Natural killer cell (primary cell): ENCODE measurements at places on chromosomes 4 and X. TPM values are rescaled to one million over a fixed set of nuclear protein-coding genes. Genes with fewer than 3 reads are reported as not detected.

- no peak overlapping the region for H3K4me3 ChIP-seq
- no peaks in the 10 kb centered on the region for H3K27me3 ChIP-seq
- DNase-seq = no peak
- no peak overlapping the region for H3K27ac ChIP-seq
- H3K4me1 ChIP-seq = no peaks in the 10 kb centered on the region
Observed at GRCh38 chr4:107740381-107740780, 20.3 kb upstream of the PAPSS1 start.

GRCh38 chr4:65651031-65651430, 19.3 kb downstream of the EPHA5 start:
- H3K4me3 ChIP-seq = no peak overlapping the region
- no peak for DNase-seq
- no peaks in the 10 kb centered on the region for H3K36me3 ChIP-seq

GRCh38 chrX:124249345-124249744, 83.1 kb upstream of the TEX13D start:
- no peaks in the 10 kb centered on the region for H3K27me3 ChIP-seq
- H3K4me3 ChIP-seq = no peak overlapping the region
- no peaks in the 10 kb centered on the region for H3K36me3 ChIP-seq
- no peak overlapping the region for H3K27ac ChIP-seq

- H3K4me1 ChIP-seq = peaks cover 3% of the 10 kb centered on the region
- no peaks in the 10 kb centered on the region for H3K36me3 ChIP-seq
- H3K27me3 ChIP-seq = no peaks in the 10 kb centered on the region
- DNase-seq = no peak
- H3K27ac ChIP-seq = no peak overlapping the region
Observed at GRCh38 chr4:138401334-138401733, 159.2 kb upstream of the SLC7A11 start.

GRCh38 chrX:98490670-98491069, 1607.0 kb downstream of the RPA4 start:
- no peak overlapping the region for H3K4me3 ChIP-seq
- H3K27ac ChIP-seq = no peak overlapping the region
- H3K4me1 ChIP-seq = no peaks in the 10 kb centered on the region
- no peaks in the 10 kb centered on the region for H3K36me3 ChIP-seq
- DNase-seq = no peak
- H3K27me3 ChIP-seq = no peaks in the 10 kb centered on the region

The SCML2 gene
- 0.41 TPM for total RNA-seq

The VCX3A gene
- not detected for total RNA-seq

The TRAPPC11 gene
- total RNA-seq = 41.7 TPM

GRCh38 chrX:140508958-140509357, 4.1 kb upstream of the SOX3 start:
- peaks cover 5% of the 10 kb centered on the region for H3K4me1 ChIP-seq
- H3K4me3 ChIP-seq = no peak overlapping the region
- DNase-seq = no peak
- H3K36me3 ChIP-seq = no peaks in the 10 kb centered on the region
- H3K27me3 ChIP-seq = peaks cover 2% of the 10 kb centered on the region

- H3K27ac ChIP-seq = no peak overlapping the region
- no peak for DNase-seq
- H3K27me3 ChIP-seq = no peaks in the 10 kb centered on the region
- H3K36me3 ChIP-seq = no peaks in the 10 kb centered on the region
- no peaks in the 10 kb centered on the region for H3K4me1 ChIP-seq
Observed at GRCh38 chr4:129378364-129378763, 282.4 kb downstream of the C4orf33 start.

- peaks cover 11% of the 10 kb centered on the region for H3K4me1 ChIP-seq
- no peak overlapping the region for H3K27ac ChIP-seq
- no peak for DNase-seq
- peaks cover 8% of the 10 kb centered on the region for H3K36me3 ChIP-seq
- H3K4me3 ChIP-seq = no peak overlapping the region
Observed at GRCh38 chr4:76996445-76996844, 46.9 kb downstream of the SEPTIN11 start.

The JCHAIN gene
- total RNA-seq = 3.5 TPM
